ENCODE measurements at places on chromosomes 6 and 20.

GRCh38 chr20:47362361-47363219, 6.1 kb upstream of the ZMYND8 start:
- DNase-seq, result no peak

DNA sequence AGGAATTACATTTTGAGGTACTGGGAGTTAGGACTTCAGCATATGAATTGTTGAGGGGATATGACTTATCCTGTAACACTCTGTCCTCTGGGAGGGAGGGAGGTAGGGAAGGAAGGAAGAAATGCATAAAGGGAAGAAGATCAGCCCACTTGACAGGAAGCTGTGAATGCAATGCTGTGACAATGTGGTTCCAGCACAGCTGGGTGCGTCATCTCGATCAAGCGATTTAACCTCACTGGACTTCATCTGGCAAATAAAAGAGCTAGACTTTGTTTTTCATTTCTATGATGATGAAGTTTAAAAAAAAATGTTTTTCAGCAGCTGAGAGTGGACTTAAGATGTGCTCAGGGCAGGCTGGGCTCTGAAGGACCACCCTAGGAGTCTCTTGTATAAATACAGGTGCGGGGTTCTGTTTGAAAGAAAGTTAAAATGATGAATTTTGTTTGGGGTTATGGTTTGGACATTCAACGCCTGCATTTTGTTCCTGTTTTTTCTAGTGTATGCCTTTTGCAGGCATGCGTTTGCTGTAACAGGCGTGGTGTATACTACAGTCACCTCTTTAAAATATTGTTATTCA, 178.1 kb downstream of the RIMS1 start:
- no peak for DNase-seq

DNA sequence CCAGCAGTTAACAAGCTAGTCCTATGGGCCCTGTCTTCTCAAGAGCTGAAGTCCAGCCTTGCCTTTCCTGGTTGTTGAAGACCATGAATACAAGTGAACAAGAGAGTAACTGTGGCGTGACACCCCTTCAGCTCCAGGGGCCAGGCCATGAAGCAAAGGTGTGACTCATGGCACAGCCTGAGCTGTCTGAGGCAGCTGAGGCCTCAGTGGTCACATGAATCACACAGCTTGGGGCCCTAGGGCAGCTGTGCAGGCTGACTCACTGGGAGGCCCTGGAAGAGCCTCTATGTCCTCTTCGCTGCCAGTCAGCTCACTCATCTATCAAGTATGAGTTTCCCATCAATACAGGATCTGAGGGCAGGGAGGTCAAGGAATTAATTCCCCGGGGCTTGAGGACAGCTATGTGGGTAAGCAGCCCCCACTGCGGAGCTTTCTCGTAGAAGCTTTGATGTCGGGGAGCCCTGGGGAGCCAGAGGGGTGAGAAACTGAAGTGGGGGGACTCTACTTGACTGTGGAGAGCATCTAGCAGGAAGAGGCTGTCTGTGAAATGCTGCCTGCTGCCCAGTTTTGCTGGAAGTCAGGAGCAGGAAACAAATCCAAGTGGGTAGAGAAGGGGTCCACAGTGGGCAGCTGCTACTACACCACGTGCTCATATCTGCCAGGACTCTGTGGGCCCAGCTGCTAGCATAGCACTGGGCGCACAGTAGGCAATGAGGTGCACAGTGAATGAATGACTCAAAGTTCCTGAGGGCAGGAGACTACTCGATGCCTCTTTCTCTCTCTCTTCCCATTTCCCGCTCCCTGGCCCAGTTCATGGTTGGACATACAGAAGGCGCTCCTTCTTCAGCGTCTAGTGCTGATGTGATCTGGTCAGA, 13.7 kb upstream of the FAM83C start:
- peak; percentile 95 for DNase-seq

- DNase-seq, result no peak
Measured at GRCh38 chr6:163370464-163371117, 43.9 kb upstream of the QKI start.

- DNase-seq, result no peak
Measured at GRCh38 chr6:148242180-148242579, 100.5 kb upstream of the SASH1 start.

GRCh38 chr20:37225146-37225545, 36.5 kb downstream of the GHRH start:
- DNase-seq, result no peak

- DNase-seq, result peak; percentile 51
Measured at GRCh38 chr6:156862711-156863110, 85.5 kb downstream of the ARID1B start.
